ENCODE measurements at places on chromosomes 6 and 20.

DNA sequence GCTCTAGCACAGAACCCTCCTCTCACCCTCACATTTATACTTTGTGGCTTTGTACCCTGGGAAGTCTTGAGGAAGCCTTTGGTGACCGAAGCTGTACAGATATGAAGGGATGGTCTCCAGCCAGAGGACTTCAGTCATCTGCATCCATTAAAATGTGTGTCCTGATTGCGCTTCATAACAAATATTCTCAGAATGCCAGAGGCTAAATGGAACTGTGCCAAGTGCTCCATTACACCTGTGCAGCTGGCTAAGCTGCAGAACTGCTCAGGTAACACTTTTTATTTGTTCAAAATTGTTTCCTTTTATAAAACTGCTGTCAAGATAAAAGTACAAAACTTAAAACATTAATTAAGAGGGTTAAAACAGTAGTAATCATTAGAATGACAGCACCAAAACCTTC, 22.3 kb downstream of the TPBG start:
- DNase-seq, result no peak

DNA sequence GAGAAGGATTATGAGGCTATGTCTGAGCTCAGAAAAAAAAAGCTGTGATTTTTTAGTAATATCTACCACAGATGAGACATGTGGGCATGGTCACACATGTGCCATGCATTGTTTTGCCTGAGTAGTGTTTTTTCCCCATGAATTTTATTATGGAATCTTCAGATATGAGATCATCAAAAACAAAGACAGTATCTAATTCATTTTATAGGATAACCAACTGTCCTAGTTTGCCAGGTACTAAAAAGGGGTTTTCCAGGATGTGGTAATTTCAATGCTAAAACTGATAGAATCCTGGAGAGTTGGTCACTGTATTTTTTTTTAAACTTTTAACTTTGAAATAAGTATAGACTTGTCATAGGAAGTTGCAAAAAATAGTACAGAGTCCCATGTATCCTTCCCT, 127.4 kb upstream of the MAP3K7 start:
- no peak for DNase-seq

GRCh38 chr20:56575157-56575556, 42.1 kb downstream of the FAM209B start:
- DNase-seq, result no peak

DNA sequence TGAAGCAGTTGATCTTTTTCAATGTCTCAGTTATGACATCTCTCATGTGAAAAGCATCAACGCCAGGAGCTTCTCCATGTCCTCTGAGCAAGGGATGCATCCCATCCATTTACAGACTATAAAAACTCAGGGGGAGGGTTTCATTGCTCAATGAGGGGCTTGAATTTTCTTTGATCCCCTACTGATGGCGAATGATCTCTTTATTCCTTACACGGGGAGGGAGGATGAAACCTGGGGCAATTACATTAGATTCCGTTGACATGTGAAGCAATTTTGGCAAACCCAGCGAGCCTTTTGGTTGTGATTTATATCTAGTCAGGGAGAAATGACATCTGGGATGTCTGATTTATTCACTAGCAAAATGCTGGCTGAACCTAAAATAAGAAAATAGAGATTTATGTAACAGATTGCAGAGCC, 268.9 kb downstream of the HIVEP2 start:
- DNase-seq, result no peak

DNA sequence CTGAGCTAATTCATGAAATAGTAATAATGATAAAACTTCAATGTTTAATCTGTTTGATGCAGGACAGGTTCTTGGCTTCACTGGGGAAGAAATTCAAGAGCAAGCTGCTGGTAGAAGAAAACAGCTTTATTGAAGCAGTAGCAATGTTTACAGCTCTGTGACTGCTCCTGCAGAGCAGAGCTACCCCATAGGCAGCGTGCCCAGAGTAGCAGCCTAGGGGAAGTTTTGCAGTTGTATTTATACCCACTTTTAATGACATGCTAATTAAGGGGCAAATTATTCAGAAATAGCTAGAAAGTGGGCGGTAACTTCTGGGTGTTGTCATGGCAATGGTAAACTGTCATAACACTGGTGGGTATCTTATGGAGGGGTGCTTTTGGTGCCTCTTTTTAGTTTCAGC, 518.0 kb downstream of the RFPL4B start:
- DNase-seq, result no peak

- no peak for DNase-seq
Observed at GRCh38 chr6:4185846-4186245, 50.5 kb upstream of the ECI2 start.

- DNase-seq, result no peak
Observed at GRCh38 chr6:37739618-37740017, 41.9 kb upstream of the MDGA1 start.

DNA sequence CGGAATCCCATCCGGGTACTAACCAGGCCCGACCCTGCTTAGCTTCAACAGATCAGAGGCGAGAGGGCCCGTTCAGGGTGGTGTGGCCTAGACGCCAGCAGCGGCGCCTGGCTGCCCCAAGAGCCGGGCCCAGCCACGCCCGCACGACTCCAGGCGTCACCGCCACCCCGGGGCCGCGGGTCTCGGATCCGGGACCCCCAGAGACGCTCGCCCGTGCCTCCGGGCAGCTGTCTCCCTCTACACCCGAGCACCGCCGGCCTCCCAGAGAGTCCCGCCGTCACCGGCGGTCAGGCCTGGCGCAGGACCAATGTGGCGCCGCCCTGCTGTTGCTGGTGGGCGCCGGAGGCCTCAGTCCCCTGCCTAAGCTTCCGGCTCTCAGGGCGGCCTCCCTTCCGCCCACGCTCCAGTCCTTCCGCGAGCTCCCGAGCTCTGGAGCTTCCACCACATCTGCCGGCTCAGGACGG, 441.2 kb upstream of the DEFB115 start:
- DNase-seq, result no peak

- no peak for DNase-seq
Observed at GRCh38 chr6:138238368-138238767, 20.1 kb upstream of the PBOV1 start.

- no peak for DNase-seq
Observed at GRCh38 chr6:143696664-143697000, 18.9 kb downstream of the PHACTR2 start.

GRCh38 chr6:68779366-68779765, 144.3 kb downstream of the ADGRB3 start:
- DNase-seq, result no peak

DNA sequence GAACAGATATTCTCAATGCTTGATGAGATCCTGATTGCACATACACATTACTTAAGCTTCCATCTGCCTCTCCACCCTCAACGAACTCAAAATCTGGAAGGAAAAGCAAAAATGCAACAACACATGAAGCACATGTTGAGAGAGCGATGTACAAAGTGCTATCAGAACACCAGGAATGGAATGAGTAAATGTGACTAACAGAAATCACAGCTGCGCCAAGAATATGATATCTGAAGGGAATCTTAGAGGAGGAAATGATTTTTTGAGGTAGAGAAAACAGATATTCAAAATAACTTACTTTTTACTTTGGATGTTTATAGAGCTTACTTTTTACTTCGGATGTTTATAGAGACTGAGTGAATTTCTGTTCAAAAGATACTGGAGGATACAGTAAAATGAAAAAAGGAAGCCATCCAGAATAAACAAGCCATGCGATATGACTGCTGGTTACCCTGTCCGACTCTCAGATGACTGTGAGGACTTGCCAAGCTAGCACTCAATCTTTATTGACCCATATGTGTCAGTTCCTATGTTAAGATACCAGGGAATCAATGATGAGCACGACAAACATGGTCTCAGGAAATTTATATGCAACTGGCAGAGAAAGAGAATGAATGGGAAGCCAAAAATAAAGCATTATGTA, 102.0 kb downstream of the SMLR1 start:
- DNase-seq, result no peak

- no peak for DNase-seq
Observed at GRCh38 chr6:68108233-68108835, 526.7 kb upstream of the ADGRB3 start.

DNA sequence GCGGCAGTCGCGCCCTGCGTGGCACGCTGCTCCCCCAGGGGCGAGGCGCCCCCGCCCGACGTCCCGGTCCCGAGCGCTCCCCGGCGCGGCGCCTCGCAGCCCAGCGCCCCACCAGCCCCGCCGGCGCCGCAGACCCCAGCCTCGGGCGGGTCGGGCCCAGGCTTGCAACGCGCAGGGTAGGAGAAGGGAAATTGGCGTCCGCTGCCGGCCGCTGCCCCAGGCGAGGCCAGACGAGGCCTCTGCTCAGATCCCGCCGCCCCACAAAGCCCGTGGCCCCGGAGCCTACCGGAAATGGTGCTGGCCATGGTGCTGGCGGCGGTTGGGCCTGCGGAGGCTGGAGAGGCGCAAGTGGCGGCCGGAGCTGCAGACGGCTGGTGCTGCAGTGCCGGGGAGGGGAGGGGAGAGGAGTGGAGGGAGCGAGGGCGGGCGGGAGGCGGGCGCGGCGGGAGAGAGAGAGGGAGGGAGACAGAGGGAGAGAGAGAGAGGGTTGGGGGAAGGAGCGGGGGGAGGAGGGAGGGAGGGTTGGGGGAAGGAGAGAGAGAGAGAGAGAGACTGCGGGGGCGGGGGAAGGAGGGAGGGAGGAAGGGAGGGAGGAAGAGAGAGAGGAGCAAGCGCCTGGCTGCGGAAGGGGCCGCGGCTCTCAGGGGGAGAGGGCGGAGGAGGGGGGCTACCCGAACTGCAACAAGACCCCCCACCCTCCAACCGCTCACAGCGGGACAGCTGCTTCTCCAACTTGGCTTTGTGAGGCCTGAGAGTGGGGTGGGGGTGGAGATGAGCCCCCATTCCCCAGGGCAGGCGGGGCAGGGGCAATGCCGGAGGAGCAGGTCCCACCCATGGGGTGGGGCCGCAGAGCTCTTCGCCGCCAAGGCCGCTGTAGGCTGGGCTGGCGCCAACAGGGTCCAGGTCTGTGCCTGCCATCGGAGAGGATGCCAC, at the start of gene STMN3:
STMN3 (minus strand) TSS at position 384 of the 933 bp plus-strand sequence; CDS start at position 305, 79 bp downstream.
- DNase-seq, result peak; percentile 62

- no peak for DNase-seq
Observed at GRCh38 chr20:46946181-46946624, 51.6 kb downstream of the EYA2 start.

GRCh38 chr6:115898246-115898645, 162.4 kb downstream of the FRK start:
- no peak for DNase-seq

- DNase-seq, result no peak
Observed at GRCh38 chr6:35267897-35268296, 8.4 kb downstream of the ZNF76 start.

DNA sequence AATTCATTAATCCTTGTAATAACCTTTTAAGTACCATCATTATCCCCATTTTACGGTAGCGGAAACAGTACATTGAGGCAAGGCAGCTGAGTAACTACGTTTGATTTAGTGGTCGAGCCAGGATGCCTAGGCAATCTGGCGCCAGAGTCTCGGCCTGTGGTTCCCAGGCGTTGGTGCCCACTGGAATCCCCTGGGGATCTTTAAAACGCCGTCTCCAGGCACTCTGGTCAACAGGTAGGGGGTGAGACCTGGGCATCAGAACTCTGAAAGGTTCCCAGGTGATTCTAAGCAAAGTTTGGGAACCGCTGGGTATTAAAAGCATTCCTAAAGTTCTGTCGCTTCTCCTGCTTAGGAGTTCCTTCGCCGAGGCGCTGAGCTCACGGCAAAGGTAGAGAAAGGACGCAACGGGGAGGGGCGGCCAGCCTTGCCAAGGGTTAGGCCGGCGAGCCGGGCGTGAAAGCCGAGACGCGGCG, 939 bp downstream of the DTNBP1 start:
- no peak for DNase-seq

DNA sequence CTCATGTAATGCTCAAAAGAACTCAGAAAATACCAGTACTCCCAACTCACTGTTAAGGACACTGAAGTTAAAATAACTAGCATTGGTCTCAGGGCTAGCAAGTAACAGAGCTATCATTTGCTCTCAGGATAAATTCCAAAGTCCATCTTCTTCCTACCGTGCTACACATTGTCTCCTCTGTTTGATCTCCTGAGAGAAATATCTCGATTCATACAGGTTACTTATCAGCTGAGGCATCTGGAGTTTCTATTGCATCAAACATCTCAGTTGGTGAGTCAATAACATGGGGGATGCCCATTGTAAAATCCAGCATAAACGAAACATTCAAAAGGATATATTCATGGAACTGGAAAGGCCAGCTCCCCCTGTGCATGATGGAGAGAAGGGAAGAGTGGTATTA, 147.4 kb downstream of the BACH2 start:
- DNase-seq, result no peak

DNA sequence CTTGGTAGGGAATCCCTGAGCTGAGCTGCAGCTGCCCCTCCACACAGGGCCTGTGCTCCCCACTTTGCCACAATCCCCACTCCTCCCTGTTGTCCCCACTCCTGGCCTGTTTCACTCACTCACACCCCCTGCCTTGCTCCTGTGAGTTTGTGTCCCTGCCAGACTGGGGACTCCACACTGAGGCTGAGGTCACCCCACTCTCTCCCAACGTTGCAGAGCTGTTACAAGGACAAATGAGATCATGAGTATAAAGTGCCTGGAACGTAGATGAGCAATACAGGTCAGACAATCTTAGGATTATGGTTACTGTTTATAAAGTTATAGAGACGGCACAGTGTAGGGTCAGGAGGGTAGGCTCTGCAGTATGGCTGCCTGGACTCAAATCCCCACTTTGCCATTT, 426.0 kb upstream of the SULF2 start:
- no peak for DNase-seq

DNA sequence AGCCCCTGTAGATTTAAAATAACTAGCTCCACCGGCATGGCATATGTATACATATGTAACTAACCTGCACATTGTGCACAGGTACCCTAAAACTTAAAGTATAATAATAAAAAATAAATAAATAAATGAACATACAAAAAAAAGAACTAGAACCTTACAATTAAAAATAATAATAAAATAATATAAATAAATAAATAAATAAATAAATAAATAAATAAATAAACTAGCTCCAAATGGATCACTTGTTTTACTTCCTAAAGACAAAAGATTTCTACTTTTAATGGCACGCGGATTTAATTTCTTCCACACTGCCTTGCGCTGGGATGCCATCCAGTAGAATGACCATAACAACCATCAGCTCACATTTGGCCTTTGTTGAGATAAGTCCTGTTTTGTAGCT, 141.0 kb upstream of the NRSN1 start:
- DNase-seq, result no peak

- DNase-seq, result no peak
Observed at GRCh38 chr20:63238514-63239125, 2.9 kb downstream of the BIRC7 start.

GRCh38 chr6:56581296-56581925, 61.3 kb downstream of the DST start:
- DNase-seq, result no peak

DNA sequence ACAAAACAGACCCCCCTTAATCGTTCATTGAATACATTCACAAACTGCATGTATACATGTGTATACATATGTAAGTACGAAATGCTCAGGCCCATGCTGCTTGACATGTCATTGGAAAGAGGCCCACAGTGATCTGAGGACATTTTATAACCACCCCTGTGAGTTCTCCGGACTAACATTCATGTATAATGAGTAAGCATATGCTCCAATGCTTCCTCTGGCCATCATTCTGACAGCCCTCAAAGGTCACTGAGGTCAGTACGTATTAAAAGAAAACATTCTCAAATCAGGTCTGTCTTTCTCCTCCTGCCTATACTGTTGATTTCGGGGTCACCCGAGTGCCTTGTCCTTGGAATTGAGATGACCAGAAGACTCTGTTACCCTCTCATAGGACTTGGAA, 54.9 kb downstream of the TENT5A start:
- DNase-seq, result no peak

GRCh38 chr20:1292620-1293019, 26.5 kb downstream of the SNPH start:
- no peak for DNase-seq

Data from activated B cell treated with CpG ODN at 0.5 μM for 24 hours (primary cell).